ENCODE measurements at places on chromosomes 6 and 20.

DNA sequence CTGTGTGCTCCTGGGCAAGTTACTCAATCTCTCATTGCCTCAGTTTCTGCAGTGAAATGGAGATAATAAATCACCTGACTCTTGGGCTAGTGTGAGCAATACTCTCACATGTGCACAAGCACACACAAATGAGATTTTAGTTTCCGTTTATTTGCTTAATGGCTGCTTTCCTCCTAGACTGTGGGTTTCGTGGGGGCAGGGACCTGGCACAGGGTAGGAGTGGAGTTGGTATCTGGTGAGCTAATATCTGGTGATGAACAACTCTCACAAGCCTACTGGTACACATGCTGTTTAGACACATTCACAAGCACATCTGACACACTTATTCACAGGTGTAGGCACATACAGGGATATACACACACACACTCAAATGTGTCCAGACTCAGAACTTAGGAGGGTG is 73.8 kb downstream of the TOX2 start:
- no peak for DNase-seq

DNA sequence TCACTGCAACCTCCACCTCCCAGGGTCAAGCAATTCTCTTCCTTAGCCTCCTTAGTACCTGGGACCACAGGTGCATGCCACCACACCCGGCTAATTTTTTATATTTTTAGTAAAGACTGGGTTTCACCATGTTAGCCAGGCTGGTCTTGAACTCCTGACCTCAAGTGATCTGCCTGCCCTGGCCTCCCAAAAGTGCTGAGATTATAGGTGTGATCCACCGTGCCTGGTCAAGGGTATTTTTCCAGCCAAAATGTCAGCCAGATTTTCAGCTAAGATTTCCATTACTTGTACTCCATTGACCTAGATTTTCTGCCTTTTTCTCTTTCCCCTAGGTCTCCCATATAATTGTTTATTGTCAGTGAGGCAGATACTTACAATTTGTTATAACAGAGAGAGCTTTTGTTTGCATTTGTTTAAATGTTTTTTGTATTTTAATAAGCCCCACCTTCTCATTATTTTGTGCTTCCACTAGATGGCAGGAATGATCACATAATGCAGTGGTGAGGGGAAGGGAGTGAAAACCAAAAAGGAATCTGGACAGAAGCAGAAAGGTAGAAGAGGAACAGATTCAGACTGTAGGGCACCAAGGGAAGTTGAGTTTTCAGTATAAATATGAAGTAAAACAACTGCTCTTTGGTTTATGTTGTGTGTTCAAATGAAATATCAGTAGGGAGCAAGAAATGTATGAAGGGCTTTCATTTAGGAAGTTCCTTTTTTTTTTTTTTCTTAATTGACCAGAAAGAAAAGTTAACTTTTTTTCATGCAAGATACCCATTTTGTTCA is 29.7 kb downstream of the RPF2 start:
- no peak for DNase-seq

- no peak for DNase-seq
These were observed 47.1 kb downstream of the STX7 start for GRCh38 chr6:132465530-132466485.

GRCh38 chr20:6636209-6637159 is 131.0 kb upstream of the BMP2 start:
- no peak for DNase-seq

DNA sequence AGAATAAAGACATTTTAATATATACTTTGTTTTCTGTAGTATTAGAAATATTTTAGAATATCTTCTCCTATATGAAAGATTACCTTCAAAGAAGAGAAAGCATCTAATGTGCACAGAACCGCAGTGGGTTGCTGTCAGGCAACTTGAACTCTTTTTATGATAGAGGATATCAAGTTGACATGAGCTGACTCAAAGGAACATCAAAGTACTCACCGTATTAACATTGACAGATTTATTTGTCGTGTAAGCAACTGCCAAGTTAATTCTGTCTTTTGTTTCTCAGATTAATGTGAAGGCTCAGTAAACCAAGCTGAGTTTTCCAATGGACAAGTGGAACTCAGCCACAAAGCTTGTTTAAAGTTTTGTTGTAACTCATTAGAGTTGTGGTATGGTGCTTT is 2.2 kb upstream of the GINM1 start:
- DNase-seq = no peak

DNA sequence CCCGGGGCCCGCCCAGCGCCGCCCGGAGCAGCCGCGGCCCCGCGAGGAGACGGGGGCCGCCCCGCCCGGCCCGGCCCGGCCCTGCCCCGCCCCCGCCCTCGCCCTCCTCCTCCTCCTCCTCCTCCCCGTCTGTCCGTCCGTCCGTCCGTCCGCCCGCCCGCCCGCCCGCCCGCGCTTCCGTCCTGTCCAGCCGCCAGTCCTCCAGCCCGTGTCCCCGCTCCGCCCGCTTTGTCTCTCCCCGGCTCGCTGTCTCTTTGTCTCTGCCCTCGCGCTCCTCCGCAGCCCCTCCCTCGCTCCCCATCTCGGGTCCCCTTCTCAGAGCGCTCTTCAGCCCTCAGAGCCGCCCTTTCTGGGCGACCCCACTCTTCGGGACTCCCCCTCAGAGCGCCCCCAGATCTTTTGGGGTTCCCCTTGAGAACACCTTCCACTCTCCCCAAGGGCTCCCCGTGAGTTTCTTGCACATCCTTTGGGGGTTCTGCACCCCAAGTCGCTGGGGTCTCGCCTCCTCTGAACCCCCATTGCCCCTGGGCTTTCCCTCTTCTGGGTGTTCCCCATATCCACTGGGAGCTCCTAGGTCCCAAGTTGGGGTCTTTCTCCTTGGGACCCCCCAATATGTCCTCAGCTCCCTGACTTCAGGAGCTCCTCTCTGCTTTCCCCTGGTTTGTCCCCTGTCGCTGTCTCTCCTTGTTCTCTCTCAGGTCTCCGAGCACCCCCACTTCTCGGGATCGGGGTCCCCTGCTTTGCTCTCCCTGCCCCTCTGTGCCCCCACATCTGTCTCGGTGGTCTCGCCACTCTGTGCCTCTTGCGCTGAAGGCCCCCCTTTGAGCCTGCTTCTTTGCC is 79.5 kb upstream of the MYL9 start:
- DNase-seq = peak; percentile 41

GRCh38 chr20:63067721-63068560 is 61.2 kb upstream of the BHLHE23 start:
- DNase-seq = no peak

- no peak for DNase-seq
These were observed 168.3 kb downstream of the ESR1 start for GRCh38 chr6:151975795-151976194.

GRCh38 chr6:167793421-167793820 is 33.3 kb upstream of the AFDN start:
- DNase-seq = no peak

DNA sequence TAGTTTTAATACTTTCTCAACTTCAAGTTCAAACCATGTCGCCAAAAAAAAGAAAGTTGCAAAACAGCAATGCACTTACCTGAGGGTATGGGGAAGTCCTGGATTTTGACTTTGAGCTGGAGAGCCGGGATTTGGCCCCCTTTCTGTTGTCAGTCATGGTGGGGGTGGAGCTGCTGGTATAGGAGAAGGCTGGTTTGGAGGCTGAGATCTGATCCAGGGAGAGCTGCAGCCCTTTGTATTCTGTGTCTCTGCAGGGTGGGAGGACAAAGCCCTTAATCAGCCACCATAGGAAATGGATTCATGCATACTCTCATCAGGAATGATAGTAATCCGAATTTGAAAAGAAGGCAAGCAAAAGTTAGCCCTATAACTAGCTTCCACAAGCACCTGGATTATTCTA is 44.0 kb downstream of the SIM1 start:
- no peak for DNase-seq

DNA sequence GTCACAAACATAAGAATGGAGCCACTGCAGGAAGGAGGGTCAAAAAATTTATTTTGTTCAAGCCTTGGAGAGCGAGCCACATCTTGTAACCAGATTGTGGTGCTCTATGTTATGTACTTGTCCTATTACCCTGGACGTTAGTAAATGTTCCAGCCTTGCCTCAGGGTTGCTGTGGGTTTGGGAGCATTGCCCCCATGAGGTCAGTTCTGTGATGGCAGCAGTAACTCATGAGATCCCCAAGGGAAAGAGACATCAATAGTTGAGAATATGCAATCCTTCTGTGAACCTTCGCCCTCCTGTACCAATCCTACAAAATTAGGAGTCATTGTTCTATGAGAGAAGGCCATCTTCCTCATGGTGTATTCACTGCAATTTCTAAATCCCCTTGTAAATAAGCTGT is 16.4 kb upstream of the CFAP206 start:
- DNase-seq = no peak

GRCh38 chr6:163356324-163356723 is 58.2 kb upstream of the QKI start:
- peak; percentile 80 for DNase-seq

DNA sequence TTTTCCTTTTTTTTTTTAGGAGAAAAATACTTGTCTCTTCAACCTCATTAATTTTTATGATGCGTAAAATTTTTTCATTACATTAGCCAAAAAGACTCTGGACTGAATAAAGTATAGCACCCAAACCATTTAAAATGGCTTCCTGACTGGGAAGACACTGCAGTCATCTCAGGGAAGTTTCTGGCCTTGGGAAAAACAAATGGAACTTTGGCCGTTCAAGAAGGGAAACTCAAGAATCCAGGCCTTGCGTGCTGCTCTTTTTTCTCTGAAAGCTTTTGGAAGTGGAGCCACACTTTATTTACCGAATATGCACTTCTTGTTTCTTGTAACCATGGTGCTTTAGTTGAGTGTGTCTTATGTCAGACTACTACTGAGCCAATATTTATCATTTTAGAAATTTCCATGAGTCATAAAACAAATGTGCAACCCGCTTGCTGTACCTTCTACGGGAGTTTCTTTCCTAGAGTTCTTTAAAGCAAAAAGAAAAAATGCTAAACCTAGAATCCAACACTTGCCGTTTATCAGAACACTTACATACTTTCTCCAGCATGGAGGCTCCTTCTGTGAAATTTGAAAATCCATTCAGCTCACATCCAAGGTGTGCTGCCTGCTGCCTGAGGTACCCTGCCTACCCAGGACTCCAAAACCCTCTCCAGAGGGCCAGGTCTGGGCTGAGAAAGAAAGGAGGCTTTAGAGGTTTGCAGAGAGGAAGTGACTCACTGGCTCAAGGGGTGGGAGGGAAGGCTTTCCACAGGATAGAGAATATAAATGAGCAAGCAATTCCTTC is 11.5 kb upstream of the DSTN start:
- no peak for DNase-seq

- DNase-seq = no peak
These were observed 254.5 kb downstream of the TMEM242 start for GRCh38 chr6:157068691-157069324.

- no peak for DNase-seq
These were observed 24.3 kb upstream of the CCN5 start for GRCh38 chr20:44690781-44691423.

DNA sequence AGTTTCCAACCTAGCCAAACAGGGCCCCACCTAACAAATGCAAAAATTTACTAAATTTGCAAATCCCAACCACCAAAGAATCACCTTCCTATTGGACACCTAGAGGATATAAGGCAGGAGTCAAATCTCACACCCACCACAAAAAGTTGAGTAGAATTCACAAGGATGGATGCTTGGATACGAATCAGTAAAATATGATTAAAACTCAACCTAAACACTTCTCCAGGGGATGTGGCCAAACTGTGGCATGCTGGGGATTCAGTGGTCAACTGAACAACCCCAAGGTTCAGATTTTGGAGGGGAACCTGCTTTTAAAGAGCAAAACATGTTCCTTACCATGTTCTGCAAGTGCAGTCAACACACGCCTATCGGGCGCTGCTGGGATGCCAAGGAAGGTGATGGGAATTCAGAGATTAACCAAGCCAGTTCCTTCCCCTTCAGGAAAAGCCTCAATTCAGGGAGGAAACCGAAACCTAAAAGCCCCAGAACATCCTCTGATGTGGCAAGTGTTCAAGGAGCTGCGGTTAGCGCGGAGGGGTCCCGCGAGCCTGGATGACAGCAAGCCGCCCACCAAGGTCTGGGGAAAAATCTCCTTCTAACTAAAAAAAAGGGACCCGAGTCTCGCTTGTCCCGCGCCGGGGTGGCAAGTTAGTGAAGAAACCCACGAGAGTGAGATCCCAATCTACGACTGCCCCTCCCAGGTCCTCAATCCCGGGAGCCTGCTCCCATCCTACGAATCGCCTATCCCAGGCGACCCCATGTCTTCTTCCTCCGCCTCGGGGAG is 902 bp downstream of the SAMHD1 start:
- no peak for DNase-seq

DNA sequence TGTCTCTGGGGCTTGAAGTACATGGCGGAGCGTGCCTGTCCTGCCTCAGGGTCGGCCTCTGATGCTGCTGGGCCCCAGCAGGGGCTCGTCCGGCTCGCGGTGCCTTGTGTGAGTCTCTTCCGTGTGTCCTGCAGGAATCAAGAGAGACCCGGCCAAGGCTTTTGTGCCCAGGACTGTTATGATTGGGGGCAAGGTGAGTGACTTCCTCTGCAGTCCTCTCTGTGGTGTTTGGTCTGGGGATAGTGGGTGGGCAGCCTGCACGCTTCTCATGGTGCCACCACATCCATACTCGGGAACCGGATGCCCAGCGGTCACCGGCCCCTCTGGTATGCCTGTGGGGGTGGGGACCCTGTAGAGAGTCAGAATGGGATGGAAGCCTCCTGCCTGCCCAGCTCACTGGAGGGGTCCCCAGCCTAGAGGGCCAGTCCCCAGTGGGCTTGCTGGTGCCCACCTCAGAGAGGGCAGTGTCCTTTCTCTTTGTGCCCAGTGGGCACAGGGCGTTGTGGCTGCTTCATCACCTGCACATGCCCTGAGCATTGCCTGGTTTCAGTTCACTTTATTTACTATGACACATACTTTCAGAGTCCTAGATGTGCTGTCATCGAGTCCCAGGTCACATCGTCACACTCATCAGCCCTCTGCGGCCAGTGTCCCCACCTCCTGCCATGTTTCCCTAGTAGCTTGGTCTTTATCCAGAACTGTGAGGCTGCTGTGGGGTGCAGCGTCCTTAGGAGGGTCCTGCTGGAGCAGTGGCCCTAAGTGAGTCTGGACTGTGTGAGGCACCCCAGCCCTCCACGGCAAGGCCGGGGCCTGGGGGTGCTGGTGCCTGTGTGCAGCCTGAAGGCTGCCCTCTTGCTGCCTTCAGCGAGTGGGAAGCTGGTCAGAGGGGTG is 40.7 kb downstream of the PYGB start:
- DNase-seq = no peak

- no peak for DNase-seq
These were observed 265.2 kb upstream of the RIN2 start for GRCh38 chr20:19492687-19493336.

- peak; percentile 73 for DNase-seq
These were observed 2.5 kb upstream of the HEY2 start for GRCh38 chr6:125746731-125747588.

- no peak for DNase-seq
These were observed 39.1 kb downstream of the FAM209B start for GRCh38 chr20:56572172-56572571.

GRCh38 chr6:45718131-45718530 is 297.5 kb downstream of the CLIC5 start:
- DNase-seq = no peak

- DNase-seq = no peak
These were observed 417.1 kb downstream of the PLCB1 start for GRCh38 chr20:8549192-8549591.

GRCh38 chr6:136822046-136822375 is 381 bp upstream of the PEX7 start:
- DNase-seq = no peak
